ENCODE measurements at places on chromosomes 6 and 20.

DNA sequence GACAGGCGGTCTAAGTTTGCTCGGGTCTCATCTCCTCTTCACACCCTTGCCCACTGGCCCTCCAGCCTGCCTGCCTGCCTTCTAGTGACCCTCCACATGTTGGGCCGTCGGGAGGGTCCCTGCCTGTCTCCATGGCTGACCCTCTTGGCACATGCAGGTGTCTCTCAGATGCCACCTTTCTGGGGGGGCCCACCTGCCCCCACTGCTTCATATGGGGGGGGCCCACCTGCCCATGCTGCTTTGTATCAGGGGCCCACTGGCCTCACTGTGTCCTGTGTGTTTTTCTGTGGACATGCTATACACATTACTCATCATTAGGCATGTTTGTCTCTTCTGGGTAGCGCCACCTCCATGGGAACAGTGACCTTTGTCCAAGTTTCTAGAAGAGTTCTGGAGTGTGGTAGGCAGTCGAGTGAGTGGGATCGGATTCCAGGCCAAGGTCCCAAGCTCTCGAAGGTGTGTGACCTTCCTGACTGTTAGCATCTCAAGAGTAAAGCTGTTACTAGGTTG lies 40.4 kb upstream of the KIF25 start:
- no peak for DNase-seq

GRCh38 chr6:20447581-20448132 lies 46.0 kb downstream of the E2F3 start:
- DNase-seq, result no peak

- no peak for DNase-seq
Observed at GRCh38 chr6:24125980-24126379, at the start of gene NRSN1. Gene NRSN1, plus strand, starts transcription at chr6:24126215. Its CDS starts 8,113 bp downstream, at chr6:24134328.

DNA sequence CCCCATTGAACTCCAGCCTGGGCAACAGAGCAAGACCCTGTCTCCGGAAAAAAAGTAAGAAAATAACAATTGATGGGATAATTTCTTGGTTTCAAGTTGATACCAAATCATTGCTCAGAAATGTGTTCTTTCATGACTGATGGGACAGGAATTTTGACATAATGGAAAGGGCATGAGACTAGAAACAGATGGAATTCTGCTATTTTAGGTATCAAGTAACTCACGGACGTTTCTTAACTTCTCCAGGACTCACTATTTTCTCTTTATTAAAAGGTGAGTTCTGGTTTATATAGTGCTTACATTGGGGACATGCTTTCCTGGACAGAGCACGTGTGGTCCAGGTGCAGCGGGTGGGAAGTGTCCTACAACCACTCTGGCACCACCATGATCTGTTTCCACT lies 6.0 kb upstream of the DSP start:
- no peak for DNase-seq

- no peak for DNase-seq
Observed at GRCh38 chr20:36861625-36861874, 14.4 kb upstream of the TLDC2 start.

DNA sequence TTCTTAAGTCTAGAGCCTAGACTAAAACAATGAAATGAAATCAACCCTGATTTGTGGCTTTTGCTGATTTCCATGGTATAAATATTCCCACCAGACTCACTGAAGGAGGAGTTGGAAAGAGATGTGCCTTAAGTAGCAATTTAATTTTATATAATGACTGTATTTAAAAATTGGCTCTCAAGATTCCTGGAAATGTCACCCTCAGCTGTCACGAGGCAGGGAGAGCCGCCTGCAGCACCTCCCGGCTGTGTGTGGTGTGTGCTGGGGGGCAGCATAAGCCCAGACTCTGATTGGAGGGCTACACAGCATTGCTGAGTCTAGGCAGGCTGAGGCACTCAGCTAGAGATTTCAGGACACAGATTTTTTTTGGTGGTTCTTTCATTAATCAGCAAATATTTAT lies 40.6 kb upstream of the TMEM181 start:
- DNase-seq, result no peak

- no peak for DNase-seq
Observed at GRCh38 chr6:137413482-137413881, 80.7 kb downstream of the OLIG3 start.

DNA sequence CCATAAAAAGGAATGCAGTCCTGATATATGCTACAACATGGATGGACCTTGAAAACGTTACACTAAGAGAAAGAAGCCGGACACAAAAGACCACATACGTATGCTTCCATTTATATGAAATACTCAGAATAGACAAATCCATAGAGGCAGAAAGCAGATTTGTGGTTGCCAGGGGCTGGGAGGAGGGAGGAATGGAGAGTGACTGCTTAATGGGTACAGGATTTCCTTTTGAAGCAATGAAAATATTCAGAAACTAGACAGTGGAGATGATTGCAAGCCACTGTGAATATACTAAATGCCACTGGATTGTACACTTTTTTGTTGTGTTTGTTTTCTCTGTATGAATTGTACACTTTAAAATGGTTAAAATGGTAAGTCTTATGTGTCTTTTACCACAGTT lies 29.4 kb upstream of the CDKN1A start:
- DNase-seq, result no peak

DNA sequence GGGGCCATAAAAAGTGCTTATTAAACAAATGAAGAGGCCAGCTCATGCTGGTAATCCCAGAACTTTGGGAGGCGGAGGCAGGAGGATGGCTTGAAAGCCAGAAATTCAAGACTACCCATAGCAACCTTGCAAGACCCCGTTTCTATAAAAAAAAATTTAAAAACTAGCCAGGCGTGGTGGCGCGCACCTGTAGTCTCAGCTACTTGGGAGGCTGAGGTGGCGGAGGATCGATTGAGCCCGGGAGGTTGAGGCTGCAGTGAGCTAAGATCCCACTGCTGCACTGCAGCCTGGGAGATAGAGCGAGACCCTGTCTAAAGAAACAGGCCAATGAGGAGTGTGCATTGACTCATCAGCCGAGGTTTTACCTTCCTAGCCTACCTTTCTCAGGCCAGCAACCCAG lies 15.2 kb downstream of the NPEPL1 start:
- no peak for DNase-seq

GRCh38 chr6:139370999-139371345 lies 3.5 kb downstream of the CITED2 start:
- no peak for DNase-seq

GRCh38 chr6:145733207-145733606 lies 2.1 kb downstream of the EPM2A start:
- DNase-seq, result no peak

- no peak for DNase-seq
Observed at GRCh38 chr20:7232796-7233195, 465.3 kb downstream of the BMP2 start.
